ENCODE measurements at places on chromosomes 4 and X.

- DNase-seq: no peak
These were observed 33.3 kb downstream of the PKD2 start for GRCh38 chr4:88040707-88041106.

DNA sequence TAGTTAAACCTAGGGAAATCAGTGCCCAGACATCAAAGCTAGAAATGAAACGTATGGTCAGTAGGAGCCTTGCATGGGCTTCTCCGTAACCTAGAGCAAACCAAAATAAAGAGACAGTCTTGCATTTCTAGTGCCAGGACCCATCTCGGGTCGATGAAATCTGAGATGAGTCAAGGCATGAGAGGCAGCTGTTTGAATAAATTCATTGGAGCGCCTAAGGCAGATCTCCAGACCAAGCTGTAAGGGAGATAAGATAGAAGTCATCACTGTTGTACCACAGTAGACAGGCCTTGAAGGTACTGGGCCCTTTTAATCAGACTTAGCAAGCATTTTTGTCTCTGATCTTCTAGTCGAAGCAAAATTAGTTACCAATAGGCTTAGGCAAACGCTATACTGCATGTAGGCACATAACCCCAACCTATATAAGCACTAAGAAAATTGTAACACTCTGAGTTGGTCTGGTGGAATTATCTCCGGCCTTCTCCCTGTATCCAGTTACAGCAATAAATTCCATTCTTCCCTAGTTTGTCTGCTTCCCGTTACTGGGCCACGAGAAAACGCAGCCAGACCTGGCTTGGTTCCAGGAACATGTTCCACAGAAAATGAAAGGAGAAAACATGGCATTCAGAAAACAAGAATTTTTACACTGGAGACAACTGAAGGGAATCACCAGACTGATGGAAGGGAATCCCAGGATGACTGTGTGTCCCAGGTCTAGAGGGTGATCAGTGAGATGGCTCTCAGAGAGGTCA, 21.1 kb upstream of the PAPSS1 start:
- DNase-seq: peak; percentile 7

- no peak for DNase-seq
These were observed 168.8 kb upstream of the HS3ST1 start for GRCh38 chr4:11597506-11597905.

GRCh38 chrX:107197319-107197718, 8.9 kb downstream of the NUP62CL start:
- no peak for DNase-seq

DNA sequence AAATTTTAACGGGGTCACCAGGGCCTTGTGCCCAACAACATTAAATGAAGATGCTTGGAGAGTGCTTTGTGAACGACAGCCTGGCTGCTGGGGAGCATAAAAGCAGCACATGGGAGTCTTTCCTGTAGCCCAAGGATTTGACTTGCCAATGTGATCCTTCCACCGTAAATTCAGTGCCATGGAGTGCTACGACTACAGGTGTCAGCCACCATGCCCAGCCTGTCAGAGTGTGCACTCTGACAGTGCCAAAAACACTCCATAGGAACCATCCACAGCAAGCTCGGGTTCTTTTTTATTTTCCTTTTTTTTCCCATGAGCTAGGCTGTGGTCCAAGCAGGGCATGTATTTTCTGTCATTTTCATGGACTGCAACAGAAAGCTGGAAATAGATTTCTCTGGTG, 156.9 kb downstream of the NLGN4X start:
- DNase-seq: peak; percentile 74

DNA sequence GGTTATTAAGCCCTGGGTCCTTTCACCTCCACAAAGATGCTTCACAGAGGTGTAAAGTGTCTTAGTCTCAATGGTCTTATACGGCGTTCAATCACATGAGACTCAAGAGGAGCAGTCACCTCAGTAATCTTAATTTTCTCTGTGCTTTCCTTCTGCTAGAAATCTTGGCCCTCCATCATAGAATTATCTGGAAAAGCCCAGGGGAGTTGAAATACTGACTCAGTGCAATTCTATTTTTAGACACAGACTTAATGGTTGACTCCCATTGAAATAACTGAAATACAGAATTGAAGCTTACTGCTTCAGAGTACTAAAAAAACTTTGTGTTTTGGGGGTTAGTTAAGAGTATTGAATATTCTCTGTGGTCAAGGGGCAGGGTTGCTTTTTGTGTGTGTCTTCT, 94.5 kb upstream of the IL15 start:
- no peak for DNase-seq

- no peak for DNase-seq
These were observed 214.4 kb upstream of the KLF3 start for GRCh38 chr4:38449506-38450174.

DNA sequence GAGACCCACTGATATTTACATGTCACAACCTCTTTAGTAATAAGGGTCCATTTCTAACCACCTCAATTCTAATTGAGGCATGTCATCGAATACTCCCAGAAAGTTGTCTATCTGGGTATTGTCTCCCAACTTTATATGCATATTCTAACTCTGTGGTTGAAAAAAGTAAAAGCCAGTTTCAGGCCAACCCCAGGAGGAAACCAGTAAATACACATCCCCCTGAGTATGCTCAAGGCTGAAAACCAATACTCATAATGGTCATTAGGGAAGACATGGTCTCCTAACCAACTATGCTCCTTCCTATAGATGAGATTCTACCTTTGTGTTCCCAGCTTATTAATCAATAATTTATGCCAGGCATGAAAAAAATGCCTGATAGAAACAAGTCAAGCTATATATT, 96.6 kb downstream of the SH3KBP1 start:
- no peak for DNase-seq

GRCh38 chrX:111244235-111244750, 26.0 kb downstream of the CAPN6 start:
- peak; percentile 7 for DNase-seq

- no peak for DNase-seq
These were observed 3.5 kb downstream of the SH3KBP1 start for GRCh38 chrX:19883878-19884277.

GRCh38 chrX:53065104-53065503, 16.5 kb downstream of the GPR173 start:
- no peak for DNase-seq

- DNase-seq: no peak
These were observed 8.7 kb downstream of the GLOD5 start for GRCh38 chrX:48770296-48770695.

DNA sequence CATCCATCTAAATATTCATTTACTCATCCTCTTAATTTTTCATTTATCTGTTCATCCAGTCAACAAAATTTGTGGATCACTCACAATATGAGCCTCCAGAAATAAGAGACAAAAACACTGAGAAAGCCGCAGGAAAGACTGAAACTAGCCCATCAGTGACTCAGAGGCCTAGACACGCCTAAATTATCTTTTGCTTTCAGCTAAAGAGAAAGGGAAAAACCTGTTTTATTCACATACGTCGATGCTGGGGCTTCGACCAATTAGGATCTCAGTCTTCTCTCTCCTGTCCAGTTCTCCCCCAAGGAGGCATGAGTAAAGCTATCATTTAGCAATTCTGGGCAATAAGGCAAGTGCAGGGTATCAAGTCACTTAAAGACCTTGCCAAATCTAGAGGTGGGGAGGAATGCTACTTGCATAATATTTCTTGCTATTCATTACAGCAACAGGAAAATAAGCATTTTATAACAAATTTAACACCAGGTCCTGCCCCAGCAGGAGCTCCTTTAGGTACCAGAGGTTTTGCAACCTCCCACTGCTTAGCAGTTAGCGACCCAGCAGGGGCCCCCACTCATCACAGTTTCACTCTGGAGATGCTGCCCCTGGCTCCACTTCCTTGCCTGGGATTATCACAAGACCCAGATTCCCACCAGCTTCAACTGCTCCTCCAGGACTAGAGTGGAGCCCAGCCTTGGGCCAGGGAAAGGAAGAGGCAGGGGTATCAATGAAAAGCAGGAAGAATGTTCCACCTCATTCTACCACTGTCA, 30.1 kb upstream of the TMEM154 start:
- DNase-seq: no peak

DNA sequence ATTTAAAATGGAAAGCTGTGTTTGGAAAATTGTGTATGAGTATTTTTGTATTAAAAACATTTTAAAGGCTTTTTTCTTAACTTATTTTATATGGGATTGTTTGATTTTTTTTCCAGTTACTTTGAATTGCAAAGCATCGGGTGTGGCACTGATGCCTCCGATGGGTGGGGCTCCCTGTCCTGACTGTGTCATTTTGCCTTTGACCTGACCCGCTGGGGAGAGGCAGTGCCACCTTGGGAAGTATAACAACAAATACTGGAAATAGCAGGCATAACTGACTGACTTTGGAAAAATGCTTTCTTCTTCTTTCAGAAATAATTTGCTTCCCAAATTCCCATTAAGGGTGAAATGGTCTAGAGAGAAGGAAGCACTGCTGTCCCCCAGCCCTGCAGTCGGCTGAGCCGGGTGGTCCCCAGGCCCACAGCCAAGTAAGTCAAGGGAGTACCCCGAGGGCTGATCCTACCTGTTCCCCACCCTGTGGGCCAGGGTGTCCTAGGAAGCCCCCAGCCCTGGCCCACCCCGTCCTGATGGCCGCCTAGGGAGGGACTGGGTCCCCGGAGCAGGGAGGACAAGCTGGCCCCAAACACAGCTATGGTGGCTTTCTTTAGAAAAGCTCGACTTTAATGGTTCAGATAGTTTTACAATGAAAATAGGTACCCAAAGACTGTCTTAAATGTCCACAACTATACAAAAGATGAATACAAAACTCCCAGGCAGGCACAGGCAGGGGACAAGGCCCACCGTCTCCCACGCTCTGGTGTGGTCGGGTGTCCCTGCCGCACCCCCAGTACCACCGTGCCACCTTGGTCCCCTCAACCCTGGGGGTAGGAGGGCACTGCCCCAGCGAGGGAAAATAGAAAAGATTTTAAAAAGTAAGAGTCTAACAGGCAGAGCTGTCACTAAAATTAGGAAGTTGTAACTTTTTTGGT, 26.4 kb downstream of the NELFA start:
- DNase-seq: no peak

GRCh38 chr4:185167234-185167633, 24.2 kb downstream of the SLC25A4 start:
- DNase-seq: no peak

- no peak for DNase-seq
These were observed 407.4 kb upstream of the AADAT start for GRCh38 chr4:170497112-170497511.

GRCh38 chr4:71732066-71732465, 51.8 kb downstream of the GC start:
- no peak for DNase-seq

DNA sequence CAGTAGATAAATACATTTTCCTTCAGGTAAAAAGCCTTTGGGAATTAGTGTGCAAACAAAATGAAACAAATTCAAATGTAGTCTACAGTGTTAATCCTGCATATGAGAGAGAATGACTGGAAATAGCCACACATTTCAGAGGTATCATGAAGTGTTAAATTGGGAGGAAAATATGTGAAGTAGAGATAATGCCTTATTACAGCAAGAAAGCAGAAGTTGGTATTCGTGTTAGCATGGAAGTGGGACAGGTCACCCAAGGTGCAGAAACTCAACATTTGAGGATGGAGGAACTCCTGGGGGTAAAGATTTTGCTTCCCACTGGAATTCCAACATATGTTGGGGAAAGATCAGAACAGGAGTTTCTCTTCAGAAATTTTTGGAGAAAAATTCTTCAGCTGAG, 51.3 kb downstream of the EMCN start:
- no peak for DNase-seq

DNA sequence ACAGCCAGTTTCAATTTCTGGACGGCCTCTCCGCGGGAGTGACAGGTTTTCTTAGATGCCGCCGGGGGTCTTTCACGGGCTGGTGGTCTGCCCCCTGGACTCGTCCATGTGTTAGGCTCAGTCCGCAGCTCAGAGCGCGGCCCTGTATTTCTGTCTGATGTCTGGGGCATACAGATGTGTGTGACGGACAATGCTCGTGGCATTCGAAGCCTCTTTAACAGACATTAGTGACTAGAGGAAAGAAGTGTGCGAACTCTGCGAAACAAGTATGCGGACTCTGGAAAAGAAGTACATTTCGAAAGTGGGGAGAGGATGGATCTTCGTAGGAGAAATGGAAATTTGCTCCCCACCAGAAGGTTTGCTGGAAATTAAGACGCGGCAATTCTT, 793 bp upstream of the DCUN1D4 start:
- no peak for DNase-seq

GRCh38 chr4:86249074-86249473, 110.8 kb downstream of the MAPK10 start:
- DNase-seq: no peak

DNA sequence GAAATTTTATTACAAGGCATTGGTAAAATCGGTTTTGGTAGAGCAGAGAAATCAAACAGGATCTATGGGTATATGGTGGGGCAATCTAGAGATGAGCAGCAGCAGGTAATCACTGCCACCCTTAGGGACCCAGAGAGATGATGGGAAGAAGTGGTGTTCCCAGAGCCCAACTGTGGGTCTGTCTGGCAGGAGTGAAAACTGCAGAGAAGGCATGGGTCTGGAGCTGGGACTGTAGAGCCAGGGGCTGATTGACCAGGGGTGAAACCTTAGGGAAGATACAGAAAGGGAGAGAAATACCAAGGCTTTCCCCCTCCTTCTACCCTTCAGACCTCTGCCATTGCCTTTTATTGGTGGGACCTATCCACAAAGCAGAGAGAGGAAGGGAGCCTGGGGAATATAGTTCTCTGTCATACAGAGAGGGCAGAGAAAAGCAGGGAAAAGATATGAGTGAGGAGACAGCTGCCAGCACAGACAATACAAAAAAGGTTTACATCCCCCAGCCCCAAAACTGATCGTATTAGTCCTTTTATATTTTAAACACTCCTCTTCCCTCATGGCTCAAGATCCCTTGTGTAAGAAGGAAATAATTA, 28.7 kb downstream of the PDLIM5 start:
- DNase-seq: no peak

GRCh38 chr4:22021106-22021505, 72.5 kb upstream of the KCNIP4 start:
- DNase-seq: no peak

DNA sequence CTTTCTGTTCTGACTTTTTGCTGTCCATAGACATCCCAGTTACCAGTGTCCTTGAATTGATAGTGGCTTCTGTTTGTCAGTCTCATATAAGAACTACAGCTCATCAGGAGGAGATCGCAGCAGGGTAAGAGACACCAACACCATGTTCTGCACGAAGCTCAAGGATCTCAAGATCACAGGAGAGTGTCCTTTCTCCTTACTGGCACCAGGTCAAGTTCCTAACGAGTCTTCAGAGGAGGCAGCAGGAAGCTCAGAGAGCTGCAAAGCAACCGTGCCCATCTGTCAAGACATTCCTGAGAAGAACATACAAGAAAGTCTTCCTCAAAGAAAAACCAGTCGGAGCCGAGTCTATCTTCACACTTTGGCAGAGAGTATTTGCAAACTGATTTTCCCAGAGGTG, 30.1 kb downstream of the GUCY1A1 start:
- DNase-seq: no peak

DNA sequence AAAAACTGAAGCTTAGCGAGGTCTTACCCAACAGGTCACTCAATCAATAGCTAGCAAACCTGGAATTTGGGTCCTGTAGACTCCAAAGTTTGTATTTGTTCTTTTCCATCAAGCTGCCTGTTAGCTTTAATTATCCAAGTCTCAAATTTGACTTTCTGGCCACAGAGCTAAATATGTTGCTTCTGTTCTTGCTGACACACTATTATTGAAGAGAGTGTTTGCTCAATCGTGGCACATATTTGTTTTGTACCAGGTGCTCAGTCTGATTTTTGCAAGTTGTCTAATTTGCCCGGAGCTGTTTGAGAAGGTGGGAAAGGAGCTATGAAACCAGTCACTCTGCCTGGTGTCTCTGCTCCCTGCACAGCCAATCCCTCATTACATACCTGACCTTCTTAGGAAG, 41.7 kb upstream of the FRMD7 start:
- DNase-seq: no peak

GRCh38 chrX:151974336-151975227, at the start of gene GABRE:
TSS of gene GABRE (minus strand) at chrX:151974676. CDS start at chrX:151974625, 51 bp downstream.
- no peak for DNase-seq

Measured in G401 (cell line).